ENCODE measurements at places on chromosomes 5 and 9.

DNA sequence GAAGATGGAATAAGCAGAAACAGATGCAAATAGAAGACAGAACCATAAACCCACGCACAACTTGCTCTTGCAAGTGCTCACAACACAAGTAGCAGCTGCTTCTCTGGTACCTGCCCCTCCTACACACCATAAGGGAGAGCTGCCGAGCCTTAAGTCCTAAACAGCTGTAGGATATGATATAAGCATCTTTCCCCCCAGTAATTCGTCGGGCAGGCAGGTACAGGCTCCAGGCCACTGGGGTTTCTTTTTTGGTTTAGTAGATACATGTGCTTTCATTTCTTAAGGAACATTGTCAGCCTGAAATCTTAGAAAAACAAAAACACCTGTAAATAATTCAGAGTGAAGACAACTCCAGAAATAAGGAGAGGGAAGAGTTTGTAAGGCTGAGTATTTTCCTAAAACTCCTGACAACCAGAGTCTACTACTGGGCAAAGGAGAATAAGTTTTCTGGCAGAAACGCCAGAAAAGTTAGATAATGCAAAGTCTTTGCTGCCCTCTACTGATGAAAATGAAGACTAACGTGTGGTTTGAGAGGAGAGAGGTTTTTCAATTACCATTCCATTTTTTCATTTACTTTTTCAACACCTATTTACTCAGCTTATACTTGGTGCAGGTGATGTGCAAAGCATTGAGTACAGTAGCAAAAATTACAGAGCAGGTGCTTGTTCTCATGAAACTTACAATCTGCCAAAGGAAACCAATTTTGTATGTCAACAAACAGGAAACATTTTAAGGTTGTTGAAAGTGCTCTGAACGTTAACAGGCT is 20.1 kb upstream of the TCERG1 start:
- no peak for DNase-seq

DNA sequence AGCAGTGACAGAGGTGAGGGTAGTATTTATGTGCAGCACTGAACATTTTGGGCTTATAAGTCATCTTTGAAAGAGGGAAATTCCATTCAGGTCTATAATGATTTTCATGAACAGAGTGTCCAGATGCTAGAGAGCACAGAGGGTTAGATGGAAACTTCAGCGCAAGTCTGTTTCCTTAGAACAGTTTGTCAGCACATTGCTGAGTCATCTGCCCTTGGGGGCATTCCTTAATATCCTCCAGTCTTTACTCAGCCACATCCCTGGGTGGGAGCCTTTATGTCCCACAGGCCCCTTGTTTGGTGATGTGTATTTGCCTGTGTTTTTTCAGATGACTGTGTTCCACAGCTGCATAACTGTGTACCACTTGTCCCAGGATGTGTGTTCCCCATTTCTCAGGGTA is 138.5 kb upstream of the S1PR3 start:
- DNase-seq: peak; percentile 92

GRCh38 chr9:80074439-80074838 is 502.7 kb downstream of the TLE4 start:
- no peak for DNase-seq

DNA sequence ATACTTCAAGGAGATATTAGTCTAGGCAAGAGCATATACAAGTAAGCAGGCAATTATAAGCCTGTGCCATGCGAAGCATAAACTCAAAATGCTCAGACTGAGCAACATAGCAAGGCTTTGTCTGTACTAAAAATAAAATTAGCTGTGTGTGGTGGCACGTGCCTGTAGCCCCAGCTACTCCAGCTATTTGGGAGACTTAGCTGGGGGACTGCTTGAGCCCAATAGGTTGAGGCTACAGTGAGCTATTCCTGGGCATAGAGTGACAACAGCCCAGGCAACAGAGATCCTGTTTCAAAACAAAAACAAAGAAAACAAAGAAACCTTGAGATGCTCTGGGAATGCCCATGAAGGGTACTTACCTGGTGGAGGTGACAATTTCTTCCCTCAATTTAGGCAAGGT is 130.5 kb upstream of the ZNF608 start:
- DNase-seq: no peak

DNA sequence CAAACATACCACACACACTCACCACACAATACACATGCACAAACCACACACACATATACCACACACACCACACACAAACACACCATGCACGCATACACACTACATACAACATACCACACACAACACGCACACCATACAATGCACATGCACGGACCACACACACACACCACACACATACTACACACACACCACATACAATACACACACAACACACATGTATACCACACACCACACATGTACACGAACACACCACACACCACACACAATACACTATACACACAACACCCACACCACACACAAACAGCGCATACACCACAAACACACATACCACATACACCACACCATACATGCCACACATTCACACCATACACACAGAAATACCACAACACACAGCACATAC is 480.3 kb downstream of the DIRAS2 start:
- no peak for DNase-seq

- no peak for DNase-seq
These were observed 20.1 kb upstream of the SLC36A1 start for GRCh38 chr5:151427258-151427657.

- DNase-seq: no peak
These were observed 75.6 kb downstream of the ST8SIA4 start for GRCh38 chr5:100827481-100827889.

- DNase-seq: no peak
These were observed 67.5 kb downstream of the HTR4 start for GRCh38 chr5:148586796-148587195.

DNA sequence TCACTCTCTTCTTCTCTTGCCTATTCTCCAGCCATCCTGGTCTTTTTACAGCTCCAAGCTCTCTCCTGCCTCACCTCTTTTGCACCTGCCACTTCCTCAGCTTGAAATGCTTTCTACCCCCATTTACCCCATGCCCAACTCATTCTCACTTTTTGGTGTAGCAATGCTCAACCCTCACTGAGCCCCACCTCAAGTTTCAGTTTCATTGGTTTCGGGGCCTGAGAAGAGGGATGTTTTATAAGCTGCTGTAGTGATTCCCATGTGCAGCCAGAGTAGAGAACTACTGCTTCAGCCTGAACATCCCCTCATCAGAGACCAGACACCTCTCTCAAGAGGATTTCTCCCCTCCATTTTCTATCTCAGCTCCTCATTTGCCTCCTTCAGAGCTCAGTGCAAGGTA is 45.2 kb upstream of the FYB1 start:
- DNase-seq: no peak

GRCh38 chr9:137136261-137136880 is 2.6 kb upstream of the GRIN1 start:
- DNase-seq: no peak

GRCh38 chr5:17325770-17326599 is 108.6 kb downstream of the BASP1 start:
- no peak for DNase-seq

- DNase-seq: no peak
These were observed 188.4 kb upstream of the PPP1R26 start for GRCh38 chr9:135291165-135291564.

DNA sequence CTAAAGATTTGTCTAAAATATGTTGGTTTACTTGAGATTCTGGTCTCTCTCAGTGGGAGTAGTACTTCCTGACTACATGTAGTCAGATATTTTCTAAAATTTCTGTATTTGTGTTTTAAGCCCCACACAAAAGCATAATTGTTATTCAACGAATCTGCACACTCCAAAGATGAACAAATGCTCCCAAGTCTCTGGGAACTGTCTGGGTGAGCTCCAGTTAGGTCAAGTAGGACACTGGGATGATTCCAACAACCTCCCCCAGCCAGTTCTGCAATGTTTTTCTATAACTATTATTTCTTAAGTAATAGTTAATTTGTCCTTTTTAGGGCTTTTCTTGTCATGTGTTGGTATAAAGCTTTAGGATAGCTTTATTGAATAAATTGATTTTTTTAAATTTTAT is 174.6 kb downstream of the FAM174A start:
- DNase-seq: no peak

- no peak for DNase-seq
These were observed 54.3 kb downstream of the SLC46A2 start for GRCh38 chr9:112836394-112836793.

DNA sequence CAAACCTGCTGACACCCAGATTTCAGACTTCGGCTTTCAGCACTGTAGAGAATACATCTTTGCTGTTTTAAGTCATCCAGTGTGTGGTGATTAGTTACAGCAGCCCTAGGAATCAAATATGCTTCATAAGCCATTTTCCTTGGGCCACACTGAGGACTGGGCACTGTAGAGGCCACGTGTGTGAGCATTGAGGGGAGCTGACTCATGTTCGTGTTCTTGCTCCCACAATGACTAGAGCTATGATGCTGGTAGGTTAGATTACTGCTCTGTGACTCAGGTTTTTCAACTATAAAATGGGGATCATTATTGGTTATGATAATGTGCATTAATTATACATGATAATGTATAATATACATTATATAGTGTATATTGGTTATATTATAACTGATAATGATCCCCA is 96.5 kb upstream of the PALM2AKAP2 start:
- no peak for DNase-seq

- DNase-seq: no peak
These were observed 44.7 kb upstream of the CRHBP start for GRCh38 chr5:76908166-76908565.

- DNase-seq: no peak
These were observed 171.0 kb downstream of the INSYN2B start for GRCh38 chr5:169809281-169809680.

DNA sequence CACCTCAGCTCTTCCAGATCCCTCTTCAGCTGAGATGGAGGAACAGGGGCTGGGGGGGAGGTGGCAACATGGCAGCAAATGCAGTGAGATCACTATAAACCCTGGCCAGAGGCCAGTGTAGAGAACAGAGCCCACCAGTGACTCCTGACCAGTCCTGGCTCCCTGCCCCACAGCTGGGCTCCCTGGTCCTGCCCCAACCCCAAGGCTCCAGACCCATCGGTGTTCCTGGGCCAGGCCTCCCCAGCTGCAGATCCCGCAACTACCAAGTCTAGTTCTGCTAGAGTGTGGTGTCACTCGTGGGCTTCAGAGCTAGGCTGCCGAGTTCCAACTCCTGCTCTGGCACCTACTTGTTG is 16.8 kb downstream of the AKNA start:
- no peak for DNase-seq

GRCh38 chr5:104512063-104512825 is 949.7 kb upstream of the NUDT12 start:
- no peak for DNase-seq

DNA sequence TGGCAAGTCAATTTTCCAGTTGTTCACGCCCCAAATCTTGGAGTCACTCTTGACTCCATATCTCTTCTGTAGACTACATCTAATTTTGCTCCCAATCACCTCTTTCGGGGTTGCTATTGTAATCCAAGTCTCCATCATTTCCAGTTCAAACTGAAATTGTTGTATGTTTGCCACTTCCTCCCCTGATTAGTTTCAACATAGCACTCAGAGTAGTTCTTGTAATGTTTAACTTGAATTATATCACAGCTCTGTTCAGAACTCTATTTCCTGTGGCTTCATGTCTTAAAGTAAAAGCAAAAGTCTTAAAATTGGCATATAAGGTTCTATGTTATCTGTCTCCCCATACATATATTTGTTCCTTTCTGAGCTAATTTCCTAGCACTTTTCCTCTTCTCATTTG is 348.5 kb upstream of the RIOK2 start:
- no peak for DNase-seq

DNA sequence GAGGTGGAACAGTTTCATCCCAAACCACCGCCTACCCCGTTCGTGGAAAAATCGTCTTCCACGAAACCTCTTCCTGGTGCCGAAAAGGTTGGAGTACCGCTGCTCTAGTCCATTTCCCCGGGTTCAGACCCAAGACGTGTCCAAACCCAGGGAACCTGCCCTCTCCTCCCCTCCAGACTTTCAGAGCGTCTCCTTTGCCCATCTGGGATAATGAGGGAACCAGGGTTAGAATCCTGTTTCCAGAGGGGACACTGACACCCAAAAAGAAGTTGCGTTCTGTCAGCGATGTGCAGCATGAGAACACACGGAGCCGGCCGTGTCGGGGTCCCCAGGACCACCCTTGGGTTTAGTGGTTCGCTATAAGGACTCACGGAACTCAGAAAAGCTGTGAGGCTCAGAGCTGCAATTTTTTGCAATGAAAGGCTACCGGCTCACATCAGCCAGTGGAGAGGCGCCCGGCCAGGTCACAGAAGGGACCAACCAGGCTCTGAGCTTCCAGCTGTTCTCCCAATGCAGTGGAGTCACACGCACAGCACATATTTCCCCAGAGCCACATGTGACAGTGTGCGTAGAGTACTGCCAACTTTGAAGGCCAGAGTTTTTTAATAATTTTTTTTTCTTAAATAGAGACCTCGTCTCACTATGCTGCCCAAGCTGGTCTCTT is 19.4 kb downstream of the LAMC3 start:
- DNase-seq: no peak

DNA sequence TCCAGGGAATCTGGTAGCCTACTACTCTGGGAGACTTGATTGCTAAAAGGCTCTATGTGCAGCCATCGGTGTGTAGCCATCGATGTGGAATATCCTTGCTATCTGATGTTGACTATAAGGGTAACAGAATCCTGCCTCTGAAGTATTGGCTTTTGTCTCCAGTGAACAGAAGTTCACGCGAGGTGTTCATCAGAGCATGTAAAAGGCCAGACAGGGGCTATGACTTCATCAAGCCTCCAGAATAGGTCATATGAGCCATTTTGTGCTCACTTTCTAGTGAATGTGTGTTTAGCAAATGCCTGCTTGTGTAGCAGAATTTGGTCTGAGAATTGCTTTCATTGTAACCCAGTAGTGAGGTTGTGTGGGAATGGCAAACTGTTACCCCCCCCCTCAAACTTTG is 66.8 kb upstream of the RAD23B start:
- DNase-seq: no peak

GRCh38 chr9:95074632-95075031 is 242.9 kb downstream of the FANCC start:
- no peak for DNase-seq

DNA sequence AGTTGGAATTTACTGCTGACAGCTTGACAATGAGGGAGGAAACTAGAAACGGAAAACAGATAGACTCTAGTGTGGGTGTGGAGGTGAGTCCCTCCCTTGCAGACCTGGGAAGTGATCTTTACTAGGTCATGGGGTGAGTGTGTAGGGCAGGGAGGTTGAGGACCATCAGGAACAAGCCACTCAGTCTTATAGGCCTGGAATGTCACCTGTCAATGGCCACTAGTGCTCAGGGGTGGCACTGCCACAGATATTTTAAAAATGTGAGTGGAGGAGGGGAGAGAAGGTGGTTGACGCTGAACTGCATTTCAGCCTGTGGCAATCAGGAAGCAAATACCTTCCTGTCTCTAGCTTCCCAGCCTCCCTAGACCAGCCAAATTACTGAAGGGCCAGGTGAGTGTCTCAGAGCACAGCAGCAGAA is 9.0 kb downstream of the OR2S2 start:
- no peak for DNase-seq

DNA sequence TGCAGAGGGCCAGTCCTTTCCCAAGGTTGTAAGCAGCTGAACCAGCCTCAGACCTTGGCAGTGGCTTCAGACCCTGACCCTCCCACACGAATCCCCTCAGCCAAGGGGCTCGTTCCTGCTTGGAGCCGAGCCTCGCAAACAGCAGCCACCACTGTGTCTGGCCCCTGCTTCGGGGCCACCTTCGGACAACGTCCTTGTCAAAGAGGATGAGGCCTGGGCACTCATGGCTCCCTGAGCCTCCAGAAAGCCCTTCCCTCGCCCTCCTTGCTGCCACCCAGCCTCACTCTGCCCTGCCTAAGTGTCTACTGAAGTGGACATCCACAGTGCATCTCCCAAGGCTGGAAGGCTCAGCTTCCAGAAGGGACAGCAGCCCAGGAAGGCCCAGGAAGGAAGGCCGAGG is 161.7 kb downstream of the OLFM1 start:
- DNase-seq: no peak
